ENCODE measurements at places on chromosomes 4 and X.

DNA sequence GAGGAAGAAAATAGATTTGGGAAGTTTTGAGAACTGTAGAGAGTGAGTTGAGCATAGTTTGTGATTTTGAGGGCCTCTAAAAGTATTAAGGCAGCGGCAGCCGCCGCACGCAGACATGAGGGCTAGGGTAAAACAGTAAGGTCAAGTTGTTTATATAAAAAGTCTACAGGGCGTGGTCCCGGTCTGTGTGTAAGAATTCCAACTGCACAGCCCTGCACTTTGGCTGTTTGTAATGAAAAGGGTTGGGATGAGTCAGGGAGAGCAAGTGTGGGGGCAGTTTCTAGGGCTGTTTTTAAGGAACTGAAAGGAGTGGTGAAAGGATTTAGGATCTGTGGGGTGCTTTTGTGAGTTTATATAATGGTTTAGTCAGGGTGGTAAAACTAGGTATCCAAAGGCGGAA, 55.0 kb downstream of the BEX3 start:
- DNase-seq: no peak

- DNase-seq: no peak
Observed at GRCh38 chrX:150449313-150449712, 86.2 kb downstream of the MAMLD1 start.

DNA sequence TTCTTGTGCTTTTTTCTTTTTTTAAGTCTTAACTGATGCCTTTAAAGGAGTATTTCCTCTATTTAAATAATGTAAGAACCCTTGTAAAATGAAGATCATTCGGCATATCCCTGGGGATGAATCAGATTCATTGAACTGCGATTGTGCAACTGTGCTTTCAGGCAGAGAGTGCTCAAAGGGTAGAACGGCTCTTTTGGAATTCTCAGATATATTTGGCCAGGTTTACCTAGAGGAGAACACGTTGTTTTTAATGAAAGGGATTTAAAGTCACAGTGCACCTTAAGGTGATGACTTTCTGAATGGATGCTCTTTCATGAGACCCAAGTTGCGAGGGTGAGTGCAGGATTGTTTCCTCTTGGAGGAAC, 51.6 kb upstream of the ELOVL6 start:
- DNase-seq: no peak

- no peak for DNase-seq
Observed at GRCh38 chr4:158161551-158162354, 11.1 kb downstream of the GASK1B start.

DNA sequence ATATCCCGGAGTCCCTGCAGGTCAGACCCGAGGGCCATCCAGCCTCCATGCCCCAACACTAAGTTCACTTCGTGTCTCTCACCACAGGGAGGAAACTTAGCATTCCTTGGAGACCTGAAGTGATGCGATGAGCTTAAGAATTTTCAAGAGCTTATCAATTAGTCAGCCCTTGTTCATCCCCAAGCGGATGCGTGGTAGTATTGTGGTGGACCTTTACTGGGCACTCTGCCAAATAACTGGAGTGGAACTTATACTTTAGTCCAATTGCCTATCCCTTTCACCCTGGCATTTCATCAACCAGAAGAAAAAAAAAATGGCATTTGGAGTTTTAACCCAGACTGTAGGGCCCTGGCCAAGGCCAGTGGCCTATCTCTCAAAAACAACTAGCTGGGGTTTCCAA, 137.1 kb downstream of the RELL1 start:
- no peak for DNase-seq

GRCh38 chrX:23726191-23726590, 16.9 kb downstream of the ACOT9 start:
- no peak for DNase-seq

DNA sequence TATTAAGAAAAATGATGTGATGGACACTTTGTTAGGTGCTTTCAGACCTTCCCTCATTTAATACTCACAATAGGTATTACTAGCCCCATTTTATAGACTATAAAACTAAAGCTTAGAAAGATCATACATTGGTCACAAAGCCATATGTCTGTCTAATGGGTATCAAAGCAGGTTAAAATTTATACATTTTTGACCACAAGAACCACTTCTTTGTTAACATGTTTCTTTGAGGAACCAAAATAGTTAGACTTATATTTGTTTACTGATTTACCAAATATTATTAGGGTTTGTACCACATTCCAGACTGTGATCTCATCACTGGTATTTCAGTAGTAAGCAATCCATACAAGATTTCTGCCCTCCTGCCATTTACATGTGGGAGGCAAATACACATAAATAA, 363.3 kb downstream of the NAF1 start:
- DNase-seq: no peak

DNA sequence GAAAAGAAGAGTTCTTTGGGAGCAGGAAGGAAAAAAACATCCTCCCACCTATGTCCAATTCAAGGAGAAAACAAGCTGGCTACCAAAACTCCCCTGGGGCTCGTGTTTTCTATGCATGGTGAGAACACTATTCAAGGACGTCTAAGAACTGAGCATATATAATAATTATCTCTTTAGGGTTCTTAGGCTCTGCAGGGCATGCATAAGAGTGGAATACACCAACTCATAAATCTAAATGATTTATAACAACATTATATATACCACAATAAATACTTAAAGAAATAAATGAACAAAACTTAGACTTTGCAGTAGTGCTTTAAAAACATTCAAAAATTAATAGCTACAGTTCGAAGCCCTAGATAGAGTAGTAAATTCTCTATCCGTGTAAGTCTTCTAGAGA, 19.5 kb upstream of the TMEM154 start:
- no peak for DNase-seq

DNA sequence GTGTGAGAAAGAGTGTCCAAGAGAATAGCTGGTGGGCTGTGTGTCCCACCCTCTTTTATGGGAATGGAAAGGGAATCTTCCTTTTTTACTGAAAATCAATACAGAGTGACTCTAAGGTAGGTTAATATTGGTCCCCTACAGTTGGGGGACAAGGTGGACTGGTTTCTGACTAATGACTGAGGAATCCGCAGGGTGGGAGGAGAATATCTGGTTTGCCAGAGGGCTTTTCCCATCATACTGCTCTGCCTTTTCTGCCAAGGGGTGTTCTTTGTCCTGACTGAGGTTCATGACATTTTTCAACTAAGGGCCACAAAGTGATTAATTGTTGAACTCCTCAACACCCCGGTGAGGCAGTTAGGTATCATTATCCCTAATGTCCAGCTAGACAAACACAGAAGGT, 261.6 kb downstream of the SPATA18 start:
- no peak for DNase-seq

- DNase-seq: no peak
Observed at GRCh38 chr4:55817691-55818090, 1.9 kb upstream of the EXOC1L start.

GRCh38 chr4:155658681-155659064, 8.0 kb upstream of the GUCY1A1 start:
- DNase-seq: no peak

DNA sequence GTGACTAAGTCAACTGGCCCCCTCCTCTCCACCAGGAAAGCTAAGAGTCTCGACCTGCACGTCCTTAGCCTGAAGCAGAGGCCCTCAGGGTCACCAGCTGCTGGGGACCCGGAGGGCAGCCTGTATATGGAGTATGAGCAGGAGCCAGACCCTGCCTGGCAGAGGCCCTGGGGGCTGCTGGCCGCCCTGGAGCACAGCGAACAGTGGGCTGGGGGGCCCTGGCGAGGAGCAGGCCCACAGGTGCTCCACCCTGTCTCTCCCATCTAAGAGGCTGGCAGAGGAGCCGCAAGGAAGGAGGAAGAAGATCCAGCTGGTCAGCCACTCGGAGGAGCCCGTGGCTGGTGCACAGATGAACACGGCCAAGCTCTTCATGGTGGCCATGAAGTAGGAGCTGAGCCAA, 61.2 kb downstream of the ALPK1 start:
- no peak for DNase-seq

GRCh38 chr4:80014531-80014930, 58.5 kb downstream of the ANTXR2 start:
- DNase-seq: no peak

DNA sequence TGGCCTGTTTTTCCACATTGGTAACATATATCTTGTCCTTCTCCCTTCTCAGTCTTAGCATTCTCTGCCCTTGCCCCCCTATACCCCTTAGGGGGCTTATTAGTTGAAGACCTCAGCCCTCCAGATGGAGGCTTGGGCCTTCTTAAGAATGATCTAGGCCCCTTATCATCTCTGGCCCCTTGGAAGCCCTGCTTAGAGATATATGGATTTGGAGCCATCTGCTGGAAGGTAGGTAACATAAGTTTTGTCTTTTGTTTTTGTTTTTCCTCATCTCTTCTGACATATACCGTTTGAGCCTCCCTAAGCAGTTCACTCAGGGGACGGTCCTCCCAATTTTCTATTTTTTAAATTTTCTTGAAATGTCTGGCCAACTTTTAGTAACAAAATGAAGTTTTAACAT, 48.3 kb upstream of the NAP1L2 start:
- peak; percentile 5 for DNase-seq

- DNase-seq: no peak
Observed at GRCh38 chr4:79682161-79682560, 274.1 kb upstream of the GK2 start.

DNA sequence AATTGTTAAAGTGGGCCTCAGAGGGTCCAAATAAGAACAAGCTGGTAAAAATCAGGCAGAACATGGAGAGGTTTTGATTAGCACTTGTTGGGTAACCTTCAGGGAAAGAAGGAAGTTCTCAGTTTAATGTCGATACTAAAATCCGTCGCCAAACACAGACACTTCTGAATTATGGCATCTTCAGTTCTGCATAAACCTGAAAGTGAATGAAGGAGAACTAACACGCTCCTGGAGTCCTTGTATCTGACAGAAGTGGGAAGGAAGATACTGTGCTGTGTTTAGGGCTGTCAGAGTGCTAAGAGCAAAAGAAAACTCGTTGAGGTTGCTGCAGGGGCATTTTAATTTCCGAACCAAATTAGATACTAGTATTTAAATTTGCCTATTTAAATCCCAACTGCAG, 106.2 kb downstream of the TMA16 start:
- DNase-seq: no peak

DNA sequence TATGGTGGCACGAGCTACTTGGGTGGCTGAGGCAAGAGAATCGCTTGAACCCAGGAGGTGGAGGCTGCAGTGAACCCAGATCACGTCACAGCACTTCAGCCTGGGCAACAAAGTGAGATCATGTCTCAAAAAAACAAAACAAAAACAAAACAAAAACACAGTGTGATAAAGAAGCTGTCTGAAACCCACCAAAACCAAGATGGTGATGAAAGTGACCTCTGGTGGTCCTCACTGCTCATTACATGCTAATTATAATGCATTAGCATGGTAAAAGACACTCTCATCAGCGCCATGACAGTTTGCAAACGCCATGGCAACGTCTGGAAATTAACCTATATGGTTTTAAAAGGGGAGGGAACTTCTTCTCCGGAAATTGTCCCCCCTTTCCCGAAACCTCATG, 29.4 kb upstream of the OPHN1 start:
- peak; percentile 12 for DNase-seq

- peak; percentile 5 for DNase-seq
Observed at GRCh38 chr4:121096629-121097028, 24.3 kb upstream of the NDNF start.

- peak; percentile 35 for DNase-seq
Observed at GRCh38 chr4:3767570-3768288, 1.5 kb downstream of the ADRA2C start.

DNA sequence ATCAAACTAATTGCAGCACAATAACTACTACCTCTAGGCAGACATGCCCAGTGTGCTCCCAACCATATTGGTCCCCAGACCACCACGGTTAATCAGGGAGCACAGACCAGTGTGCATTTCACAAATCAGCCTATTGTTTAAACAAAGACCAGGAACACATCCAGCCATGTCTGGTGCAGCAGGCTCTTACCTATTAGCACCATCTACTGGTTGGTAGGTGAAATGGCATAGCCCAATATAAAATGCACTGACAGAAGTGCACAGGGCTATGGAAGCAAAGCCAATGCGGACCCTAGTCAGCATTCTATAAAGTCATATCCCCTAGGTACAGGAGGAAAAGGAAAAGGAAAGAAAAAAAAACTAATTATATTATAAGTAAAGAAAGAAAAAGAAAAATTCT, 15.5 kb upstream of the CYLC1 start:
- DNase-seq: peak; percentile 58

- no peak for DNase-seq
Observed at GRCh38 chr4:26779224-26779623, 81.4 kb upstream of the STIM2 start.

DNA sequence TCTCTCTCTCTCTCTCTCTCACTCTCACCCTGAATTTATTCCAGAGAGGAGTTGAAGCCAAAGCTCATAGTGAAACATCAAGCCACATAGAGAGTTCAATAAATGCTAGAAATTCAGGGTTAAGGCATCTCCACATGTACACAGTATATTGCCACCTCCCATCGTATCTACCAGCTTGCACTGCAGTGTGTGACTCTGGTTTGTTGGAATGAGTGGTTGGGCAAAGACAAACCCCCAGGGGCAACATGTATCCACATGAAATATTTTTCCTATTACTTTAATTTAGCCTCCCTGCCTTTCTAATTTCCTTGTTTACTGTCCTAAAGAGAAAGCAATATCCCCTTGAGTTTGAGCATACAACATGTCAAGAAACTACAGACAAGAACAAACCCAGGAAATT, 247.3 kb downstream of the SPATA18 start:
- DNase-seq: no peak

DNA sequence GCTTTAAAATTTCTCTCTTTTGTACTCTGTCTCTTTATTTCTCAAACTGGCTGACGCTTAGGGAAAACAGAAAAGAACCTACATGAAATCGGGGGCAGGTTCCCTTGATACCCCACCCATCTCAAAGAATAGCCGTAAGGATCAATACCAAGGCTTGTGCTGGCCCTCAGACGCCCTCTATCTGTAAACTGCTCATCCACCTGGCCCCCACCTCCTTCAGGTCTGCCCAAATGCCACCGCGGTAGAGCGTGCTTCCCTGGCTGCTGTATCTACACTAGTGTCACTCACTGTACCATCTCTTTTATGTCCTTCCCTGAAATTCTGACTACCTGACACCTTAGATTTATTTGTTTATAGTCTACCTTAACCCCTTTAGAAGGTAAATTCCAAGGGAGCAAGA, 62.8 kb downstream of the SMIM20 start:
- DNase-seq: no peak

GRCh38 chr4:153246446-153247115, 42.3 kb downstream of the TRIM2 start:
- DNase-seq: no peak

GRCh38 chrX:147788641-147789350, 122.9 kb upstream of the FMR1 start:
- DNase-seq: no peak

Measured in NCI-H1092 treated with DMSO at 0.1 percent for 48 hours (cell line).